Kasumi-1 (cell line): ENCODE measurements at places on chromosomes 11 and 22.

GRCh38 chr11:113410414-113411135 is 23.0 kb downstream of the ANKK1 start:
- peak; percentile 1 for DNase-seq

GRCh38 chr11:132792341-132793140 is 739.8 kb downstream of the OPCML start:
- DNase-seq = no peak

- DNase-seq = no peak
Observed at GRCh38 chr11:103085758-103086365, 6.1 kb downstream of the DCUN1D5 start.

- DNase-seq = no peak
Observed at GRCh38 chr22:36923131-36923788, 9.8 kb downstream of the CSF2RB start.

DNA sequence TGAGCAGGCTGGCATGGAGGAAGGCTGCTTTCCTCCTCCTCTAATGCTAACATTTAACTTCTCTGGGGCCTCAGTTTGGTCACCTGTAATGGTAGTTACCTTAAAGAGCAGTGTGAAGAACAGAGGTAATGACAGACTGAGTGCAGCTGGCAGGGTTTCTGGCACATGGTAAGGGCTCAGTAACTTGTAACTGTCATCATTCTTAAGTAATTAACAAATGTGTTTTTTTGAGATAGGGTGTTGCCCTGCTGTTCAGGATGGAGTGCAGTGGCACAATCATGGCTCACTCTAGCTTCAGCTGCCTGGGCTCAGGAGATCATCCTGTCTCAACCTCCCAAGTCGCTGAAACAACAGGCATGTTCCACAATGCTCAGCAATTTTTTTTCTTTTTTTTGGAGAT is 242.0 kb upstream of the SYN3 start:
- DNase-seq = no peak

GRCh38 chr11:30749268-30749667 is 163.1 kb upstream of the MPPED2 start:
- no peak for DNase-seq

DNA sequence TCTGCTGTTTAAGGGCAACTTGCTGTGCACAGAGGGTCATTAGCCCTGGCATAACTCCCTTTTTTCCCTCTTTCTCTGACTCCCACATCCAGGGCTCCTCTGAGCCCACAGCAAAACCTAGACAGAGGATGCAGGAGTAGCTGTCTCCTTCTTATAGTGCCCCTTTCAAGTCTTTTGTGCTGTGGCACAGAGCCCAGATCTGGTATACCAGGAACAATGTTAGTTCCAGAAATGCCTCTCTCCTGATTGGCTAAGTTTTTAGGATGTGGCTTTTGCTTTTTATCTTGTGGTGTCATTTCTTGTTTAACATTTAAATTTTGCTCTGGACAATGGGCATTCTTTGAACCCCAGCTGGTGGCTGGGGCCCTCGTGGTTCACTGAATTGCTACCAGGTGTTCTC is 25.6 kb upstream of the RRM1 start:
- peak; percentile 55 for DNase-seq

DNA sequence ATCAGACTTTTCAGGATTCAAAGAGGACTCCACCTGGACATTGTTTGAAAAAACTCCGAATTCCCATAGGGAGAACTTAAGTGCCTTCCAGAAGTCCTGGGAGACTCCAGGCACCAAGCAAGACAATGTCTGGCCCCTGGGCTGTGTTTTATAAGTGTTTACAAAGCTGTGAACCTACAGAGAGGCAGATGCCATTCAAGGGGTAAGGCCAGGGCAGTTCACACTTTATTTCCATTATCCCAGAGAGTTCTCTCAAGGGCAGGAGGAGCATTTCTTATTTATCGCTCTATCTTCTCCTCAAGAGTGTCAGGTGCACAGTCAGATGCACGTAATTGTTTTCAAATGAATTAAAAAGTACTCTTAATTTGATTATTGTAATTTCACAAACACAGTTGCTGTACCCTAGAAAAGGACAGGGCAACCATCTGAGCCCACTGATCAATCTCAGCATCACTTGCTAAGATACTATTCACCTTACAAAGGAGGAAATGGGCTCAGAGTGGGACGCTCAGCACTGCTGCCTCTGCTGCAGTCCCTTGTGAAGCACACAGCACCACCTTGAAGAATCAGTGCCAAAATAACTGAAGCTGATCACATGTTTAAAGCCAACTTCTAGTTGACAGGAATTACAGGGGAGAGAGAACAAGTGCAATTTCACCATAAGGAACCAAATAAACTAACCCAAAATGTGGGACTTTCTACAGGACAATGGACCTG is 35.0 kb downstream of the RASSF10 start:
- DNase-seq = no peak

GRCh38 chr11:73095613-73096012 is 46.5 kb downstream of the FCHSD2 start:
- peak; percentile 14 for DNase-seq

DNA sequence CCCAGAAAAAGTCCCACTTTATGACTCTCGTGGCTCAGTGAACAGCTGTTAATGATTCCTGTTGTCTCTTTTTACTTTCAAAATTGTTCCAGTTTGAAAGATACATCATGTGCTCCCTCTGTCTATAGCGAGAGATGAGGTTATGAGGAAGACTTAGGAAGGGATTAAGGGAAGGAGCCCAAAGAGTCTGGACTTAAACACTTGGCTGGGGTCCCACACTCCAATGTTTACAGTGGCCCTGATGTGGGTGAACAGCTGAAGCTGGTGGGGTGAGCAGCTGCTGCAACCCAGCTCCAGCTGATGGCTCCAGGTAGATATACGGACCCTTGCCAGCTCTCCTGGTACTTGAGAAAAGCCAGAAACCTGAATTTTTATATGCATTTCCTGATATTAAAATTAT is 84.5 kb upstream of the PLET1 start:
- no peak for DNase-seq

GRCh38 chr22:46561435-46561905 is 24.1 kb upstream of the CELSR1 start:
- no peak for DNase-seq

GRCh38 chr22:39245130-39246039 is 603 bp upstream of the PDGFB start:
- DNase-seq = no peak

GRCh38 chr11:131886201-131886600 is 515.8 kb downstream of the NTM start:
- no peak for DNase-seq

- no peak for DNase-seq
Observed at GRCh38 chr22:41538583-41538982, 5.7 kb downstream of the POLR3H start.

GRCh38 chr22:20741634-20742581 is 32.0 kb upstream of the SERPIND1 start:
- peak; percentile 56 for DNase-seq

DNA sequence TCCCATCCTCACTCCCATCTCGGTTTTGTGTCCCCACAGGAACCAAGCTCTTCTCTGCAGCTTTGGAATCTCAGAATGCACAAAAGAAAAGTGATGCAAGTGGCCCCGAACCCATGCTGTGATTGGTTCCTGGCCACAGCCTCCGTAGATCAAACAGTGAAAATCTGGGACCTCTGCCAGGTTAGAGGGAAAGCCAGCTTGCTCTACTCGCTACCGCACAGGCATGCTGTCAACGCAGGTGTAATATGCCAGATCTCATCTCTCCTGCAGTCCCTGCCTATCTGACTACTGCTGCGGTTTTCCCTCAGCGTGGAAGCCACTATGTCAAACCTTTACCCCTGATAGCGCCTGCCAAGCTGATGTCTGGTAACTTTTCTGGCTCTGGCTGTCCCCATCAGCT is 200.5 kb upstream of the LRRC4C start:
- no peak for DNase-seq

DNA sequence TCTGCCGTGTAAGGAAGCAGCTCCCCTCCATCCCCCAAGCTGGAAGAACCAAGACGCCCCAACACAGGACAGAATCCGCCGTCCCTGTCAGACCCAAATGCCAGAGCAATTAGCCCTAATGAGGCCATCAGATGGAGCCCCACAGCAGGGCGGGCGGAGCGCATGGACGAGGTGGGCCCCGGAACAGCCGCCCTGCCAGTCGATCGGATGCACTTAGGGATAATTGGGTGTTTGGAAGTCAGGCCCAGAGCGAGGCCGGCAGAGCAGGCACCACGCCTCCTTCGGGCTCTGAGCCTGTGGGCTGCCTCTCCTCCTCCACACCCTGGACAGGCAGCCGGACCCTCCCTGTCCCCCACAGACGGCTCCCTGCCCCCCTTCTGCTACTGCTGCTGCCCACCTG is 5.5 kb upstream of the TH start:
- DNase-seq = no peak
